ENCODE measurements at places on chromosomes 1 and 21.

GRCh38 chr1:199646761-199647160, 380.7 kb upstream of the NR5A2 start:
- DNase-seq, result no peak

DNA sequence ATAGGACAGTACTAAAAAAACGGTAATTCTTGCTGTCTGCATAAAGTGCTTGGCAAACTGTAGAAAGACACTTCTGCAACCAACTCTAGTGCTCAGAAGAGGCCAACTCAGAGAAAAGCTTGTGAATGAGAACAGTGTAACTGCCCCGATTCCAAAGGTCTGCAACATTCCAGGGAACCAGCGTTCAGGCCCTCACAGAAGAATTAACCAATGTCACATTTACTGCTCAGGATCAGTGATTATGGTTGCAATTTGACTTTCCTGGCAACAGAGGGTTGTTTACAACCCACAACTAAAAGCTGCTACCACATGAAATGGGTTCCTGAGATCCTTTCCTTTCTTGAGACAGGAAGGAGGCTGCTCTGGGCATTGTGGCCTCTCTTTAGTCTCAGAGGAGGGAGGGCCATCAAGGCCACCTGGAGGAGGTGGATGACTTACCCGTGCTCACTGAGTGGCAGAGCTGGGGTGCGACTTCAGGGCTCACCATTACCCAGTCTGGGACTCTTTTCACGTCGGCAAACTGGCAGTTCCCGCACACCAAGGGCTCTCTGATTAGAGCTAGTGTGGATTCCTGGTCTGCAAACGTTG, 15.3 kb downstream of the SRSF4 start:
- DNase-seq, result no peak

DNA sequence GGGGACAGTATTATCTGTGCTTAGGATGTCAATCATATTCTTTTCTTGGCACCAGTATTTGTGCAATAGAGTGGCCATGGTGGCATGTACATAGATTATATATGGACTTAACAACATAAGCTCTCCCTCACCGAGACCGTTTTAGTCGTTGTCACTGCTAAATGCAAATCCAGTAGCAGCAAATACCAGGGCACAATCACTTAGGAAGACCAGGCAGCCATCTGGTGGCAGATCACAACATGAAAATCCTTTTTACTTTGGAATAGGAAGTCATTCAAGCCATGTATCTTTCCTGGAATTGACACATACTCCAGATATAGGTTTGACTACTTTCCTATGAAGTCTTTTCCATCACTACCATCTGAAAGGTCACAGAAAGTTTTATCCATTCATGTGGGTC, 53.2 kb upstream of the C1orf87 start:
- no peak for DNase-seq

DNA sequence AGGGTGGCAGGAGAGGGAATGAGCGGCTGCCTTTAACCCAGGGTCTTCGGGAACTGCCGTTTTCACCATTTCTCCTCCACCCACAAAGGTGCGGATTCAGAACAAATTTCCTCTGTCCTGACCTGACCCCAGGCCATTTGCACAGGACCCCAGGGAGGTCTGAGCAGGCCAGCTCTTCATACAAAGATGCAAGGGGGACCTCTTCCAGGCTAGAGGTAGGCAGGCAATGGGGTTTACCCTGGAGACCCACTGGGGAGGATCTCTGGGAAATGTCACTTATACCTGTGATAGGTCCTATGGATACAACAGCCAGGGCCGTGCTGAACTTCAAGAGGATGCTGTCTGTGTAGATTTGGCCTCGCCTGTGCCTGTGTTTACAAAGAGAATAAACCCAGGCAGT, 89.7 kb upstream of the VAMP3 start:
- no peak for DNase-seq

- DNase-seq, result no peak
Measured at GRCh38 chr1:27525296-27526272, 35.6 kb upstream of the WASF2 start.
